ENCODE measurements at places on chromosomes 1 and 21.

DNA sequence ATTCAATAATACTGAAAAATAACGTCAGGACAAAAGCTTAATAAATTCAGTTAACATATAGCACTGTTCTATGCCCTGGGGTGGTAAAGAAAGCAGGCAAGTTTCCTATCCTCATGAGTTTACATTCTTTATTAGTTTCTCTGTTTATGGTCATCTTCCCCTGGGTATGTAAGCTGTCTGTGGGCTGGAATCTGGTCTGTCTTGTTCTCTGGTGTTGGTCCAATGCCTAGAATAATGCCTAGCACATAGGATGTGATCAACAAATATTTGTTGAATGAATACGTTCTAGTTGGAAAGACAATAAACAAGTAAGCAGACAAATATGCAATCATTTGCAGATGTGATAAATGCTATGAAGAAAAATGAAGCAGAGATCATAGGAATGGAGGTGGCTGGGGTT is 7.2 kb upstream of the IGSF3 start:
- DNase-seq, result no peak

DNA sequence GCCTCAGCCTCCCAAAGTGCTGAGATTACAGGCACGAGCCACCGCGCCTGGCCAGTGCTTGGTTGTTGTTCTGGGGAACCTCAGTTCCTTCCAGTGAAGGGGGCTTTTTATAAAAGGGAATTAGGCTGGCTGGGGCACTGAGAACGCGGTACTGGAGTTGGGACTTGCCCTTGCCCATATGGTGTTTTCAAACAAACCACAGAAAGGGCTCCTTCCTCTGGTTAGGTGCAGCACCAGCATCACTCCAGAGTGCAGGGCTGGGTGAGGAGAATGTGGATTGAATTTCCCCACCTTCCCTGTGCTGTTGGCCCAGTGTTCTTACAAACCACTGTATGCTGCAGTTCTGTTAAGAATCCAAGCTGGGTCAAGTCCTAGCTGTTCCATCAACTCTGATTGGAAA is 5.3 kb downstream of the MAN1C1 start:
- DNase-seq, result no peak

- no peak for DNase-seq
Observed at GRCh38 chr1:153963850-153964331, 554 bp upstream of the SLC39A1 start.

GRCh38 chr1:222788402-222789156 is 26.3 kb upstream of the DISP1 start:
- no peak for DNase-seq

DNA sequence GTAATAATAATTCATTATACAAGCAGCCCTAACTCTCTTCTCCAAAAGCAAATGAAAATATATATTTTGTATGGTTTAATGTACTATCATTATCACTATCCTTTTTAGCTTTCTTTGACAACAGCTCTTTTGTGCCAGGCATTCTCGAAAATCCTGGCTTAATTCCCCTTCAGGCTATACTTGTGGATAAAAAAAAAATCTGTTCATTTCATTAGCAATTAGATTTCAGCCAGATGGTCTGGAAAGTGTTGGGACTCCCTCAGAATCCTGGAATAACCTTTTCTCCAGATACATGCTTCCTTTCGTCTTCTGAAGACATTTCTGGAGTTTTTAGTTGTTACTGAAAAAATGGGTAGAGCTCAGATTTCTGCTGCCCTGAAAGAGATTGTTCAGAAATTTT is 83.4 kb upstream of the PLPPR4 start:
- DNase-seq, result peak; percentile 33

- DNase-seq, result no peak
Observed at GRCh38 chr1:15180945-15181523, 27.5 kb downstream of the TMEM51 start.

DNA sequence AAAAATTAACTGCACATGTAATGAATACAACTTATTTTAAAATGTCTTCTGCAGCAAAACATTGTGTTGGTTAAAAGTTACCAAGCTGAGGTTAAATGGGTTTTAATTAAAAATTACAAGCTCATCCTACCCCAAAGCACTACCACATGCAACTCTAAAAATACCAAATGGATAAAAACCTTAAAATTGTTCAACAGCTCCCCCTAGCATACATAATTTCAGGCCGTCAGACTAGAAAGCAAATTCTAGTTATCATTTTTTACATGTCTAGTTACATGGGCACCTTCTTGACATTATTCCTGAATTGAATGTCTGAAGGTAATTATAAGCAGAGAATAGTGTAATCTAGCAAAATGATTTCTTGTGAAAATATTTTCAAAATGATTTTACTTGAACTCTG is 176.5 kb downstream of the C1orf21 start:
- DNase-seq, result peak; percentile 4

DNA sequence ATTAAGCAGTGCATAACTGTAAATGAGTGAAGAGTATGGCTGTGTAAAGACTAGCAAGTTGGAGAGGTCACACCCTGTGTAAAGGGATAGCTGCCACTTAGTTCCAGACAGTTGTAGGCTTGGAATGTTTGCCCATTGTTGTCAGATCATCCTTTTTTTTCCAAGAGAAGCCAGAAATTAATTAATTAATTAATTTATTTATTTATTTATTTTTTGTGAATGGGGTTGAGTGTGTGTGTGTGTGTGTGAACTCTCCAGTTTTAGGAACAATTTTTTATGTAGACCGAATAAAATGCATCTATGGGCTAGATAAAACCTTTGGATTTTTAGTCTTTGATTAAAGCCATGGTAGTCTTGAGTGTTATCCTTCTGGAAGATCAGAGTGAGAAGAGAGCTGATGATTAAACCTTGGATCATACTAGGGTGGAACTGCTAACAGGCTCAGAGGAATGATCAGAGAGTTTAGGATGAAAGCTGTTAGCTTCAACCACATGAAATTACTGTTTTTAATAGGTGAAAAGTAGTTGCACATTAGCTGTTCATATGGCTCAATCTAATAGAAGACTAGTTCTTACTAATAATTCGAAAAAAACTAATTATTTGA is 58.4 kb downstream of the OSBPL9 start:
- DNase-seq, result no peak

DNA sequence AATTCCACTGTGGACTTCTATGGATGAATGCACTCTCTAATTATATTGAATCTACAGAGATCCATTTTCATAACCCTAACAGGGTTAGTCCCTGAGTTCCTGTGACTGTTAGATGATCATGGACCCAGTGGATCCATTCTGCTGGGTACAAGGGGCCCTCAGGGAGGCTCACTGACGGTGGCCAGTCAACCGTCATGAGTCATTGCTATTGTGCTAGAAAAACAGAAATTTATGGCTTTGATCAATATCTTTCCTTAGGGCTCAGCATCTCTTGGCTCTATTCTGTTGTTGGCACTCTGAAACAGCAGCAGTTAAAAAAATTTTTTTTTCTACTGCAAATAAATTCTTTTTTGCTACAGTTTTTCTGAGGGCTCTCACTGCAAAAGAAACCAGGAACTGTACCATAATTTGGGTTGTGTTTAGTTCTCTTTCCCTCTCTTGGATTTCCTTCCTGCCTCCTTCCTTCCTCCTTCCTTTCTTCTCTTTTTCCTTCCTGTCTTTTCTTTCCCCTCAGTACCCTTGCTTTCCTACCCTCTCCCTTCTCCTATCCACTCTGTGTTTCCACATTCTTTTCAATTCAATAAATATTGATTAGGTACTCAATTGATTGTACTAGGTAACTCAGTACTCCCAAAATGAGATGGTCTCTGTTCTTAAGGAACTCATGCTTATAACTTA is 49.5 kb downstream of the UTP25 start:
- no peak for DNase-seq

GRCh38 chr1:209769971-209770370 is 14.1 kb downstream of the TRAF3IP3 start:
- no peak for DNase-seq
